ENCODE measurements at places on chromosomes 16 and 17.

- no peak for DNase-seq
These were observed 4.8 kb downstream of the ZNF500 start for GRCh38 chr16:4762205-4762604.

- no peak for DNase-seq
These were observed 1.1 kb downstream of the SPSB3 start for GRCh38 chr16:1781254-1781653.

DNA sequence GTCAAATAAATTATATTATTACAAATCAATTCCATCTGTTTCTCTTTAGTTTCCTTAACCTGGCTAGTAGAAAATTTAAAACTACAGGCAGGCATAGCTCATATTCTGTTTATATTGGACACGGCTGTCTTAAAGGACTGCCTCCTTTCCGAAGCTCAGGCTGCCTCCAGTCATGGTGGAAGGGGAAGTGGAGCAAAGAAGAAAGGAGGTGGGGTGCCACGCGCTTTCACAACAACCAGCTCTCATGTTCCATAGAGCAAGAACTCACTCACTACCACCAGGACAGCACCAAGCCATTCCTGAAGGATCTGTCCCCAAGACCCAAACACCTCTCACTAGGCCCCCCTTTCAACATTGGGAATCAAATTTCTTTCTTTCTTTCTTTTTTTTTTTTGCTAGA, 149.3 kb upstream of the KCNJ18 start:
- no peak for DNase-seq

- no peak for DNase-seq
These were observed 451.3 kb upstream of the ZFHX3 start for GRCh38 chr16:73499276-73499675.

DNA sequence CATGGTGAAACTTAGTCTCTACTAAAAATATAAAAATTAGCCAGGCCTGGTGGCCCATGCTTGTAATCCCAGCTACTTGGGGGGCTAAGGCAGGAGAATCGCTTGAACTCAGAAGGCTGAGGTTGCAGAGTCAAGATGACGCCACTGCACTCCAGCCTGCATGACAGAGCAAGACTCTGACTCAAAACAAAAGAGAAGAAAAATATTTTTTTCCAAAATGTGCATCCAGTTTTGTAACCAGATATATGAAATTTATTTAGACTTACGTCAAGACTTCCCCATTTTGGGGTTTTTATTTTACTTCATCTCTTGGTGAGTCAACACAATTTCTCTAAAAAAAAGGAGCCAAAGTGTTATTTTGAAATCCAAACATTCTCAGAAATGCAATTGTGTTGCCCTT, 5.5 kb upstream of the TM4SF5 start:
- no peak for DNase-seq

GRCh38 chr16:85757341-85757822, 6.5 kb upstream of the C16orf74 start:
- peak; percentile 89 for DNase-seq

DNA sequence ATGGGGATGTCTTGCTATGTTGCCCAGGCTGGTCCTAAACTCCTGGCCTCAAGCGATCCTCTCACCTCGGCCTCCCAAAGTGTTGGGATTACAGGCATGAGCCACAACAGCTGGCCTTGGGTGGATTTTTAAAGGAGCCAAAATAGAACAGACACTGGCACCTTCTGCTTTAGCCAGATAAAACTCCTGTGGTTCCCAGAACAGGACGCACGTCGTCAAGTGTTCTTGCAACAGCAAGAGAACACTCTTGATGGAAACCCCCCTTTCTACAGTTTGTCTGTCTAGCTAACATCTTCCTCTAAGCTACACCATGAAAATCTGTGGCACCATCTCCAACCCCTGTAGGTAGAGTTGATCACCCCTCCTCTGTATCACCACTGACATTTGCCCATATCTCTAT, 122.6 kb downstream of the NPIPB5 start:
- no peak for DNase-seq

- peak; percentile 63 for DNase-seq
These were observed 179.3 kb downstream of the SEC14L1 start for GRCh38 chr17:77320044-77320440.

DNA sequence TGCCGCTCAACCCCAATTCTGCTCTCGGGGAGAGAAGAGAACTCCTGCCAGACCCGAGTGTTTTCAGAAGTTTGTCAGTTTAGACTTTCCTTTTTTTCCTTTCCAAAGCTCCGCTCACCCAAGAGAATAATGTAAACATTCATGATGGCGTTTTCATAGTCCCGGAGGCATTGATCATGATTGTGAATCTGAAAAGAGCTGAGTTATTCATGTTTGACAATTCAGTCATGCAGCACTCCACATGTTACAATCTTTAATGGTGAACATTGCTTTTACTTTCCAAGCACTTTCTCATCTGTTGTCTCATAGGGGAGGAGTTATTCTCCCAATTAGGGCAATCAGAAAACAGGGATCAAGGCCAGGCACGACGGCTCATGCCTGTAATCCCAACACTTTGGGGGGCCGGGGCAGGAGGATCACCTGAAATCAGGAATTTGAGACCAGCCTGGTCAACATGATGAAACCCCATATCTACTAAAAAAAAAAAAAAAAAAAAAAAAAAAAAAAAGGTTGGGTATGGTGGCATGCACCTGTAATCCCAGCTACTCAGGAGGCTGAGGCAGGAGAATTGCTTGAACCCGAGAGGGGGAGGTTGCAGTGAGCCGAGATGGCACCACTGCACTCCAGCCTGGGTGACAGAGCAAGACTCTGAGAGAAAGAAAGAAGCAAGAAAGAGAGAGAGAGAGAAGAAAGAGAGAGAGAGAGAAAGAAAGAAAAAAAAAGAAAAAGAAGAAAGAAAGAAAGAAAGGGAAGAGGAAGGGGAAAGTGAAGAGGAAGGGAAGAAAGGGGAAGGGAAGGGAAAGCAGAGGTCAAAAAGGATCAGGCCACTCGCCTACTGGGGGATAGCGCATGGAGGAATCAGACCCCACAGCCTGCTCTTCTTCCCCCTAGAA, 70.0 kb upstream of the TNRC6C start:
- DNase-seq, result peak; percentile 4
